ENCODE measurements at places on chromosomes 11 and 22. TPM values are rescaled to one million over a fixed set of nuclear protein-coding genes. Genes with fewer than 3 reads are reported as not detected.
A peak's percentile ranks its signal among the peaks of the same experiment; 100 is the strongest.

DNA sequence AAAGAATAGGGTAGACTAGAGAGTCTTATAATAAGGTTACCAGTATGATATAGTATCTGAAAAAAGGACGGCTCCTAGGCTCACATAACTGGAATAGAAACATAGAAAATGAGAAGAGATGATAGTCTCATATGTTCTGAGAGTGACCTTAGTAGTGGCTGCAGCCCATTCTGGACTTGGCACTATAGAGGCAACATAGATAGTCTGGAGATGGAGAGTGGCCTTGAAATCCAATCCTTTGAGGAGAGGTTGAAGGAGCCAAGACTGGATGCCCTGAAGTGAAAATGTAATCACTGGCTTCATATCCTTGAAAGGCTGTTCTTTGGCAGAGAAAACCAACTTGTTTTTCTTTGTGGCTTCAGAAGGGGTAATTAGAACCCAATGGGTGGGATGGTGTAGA lies 81.1 kb downstream of the STIM1 start:
- no peak for DNase-seq
- H3K4me3 ChIP-seq = no peak overlapping the region
- no peaks in the 10 kb centered on the region for H3K27me3 ChIP-seq

DNA sequence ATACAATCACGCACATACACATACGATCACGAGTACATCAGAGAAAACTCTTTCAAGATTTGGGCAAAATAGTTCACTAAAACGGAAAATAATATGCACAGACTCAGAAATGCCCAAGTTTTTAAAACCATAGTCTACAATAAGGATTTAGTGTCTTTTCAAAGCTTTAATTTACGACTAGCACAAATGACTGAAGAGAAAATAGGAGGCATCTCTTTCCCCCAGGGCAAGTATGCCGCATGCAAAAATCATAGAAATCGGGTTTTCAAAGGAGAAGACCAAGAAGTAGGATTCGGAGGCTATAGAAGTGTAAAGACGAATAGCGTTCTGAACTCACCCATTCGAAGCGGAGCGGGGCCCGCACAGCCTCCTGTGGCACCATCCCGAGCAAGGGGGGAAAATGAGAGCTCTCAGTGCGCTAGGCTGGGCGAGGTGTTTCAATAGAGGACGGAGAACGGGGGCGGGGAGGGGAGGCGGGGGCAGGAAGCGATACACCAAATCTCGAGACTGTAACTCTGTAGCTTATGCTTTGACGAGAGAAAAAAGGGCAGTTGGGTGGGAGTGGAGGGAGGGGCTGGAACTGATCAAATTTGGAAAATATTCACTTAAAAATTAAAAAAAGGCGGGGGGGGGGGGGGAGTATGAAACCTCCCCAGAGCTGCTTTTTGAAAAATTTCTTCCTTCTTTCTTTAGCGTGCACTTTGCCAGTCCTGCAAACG lies 15.8 kb downstream of the BLID start:
- H3K4me3 ChIP-seq = peak overlapping the region; percentile 49
- H3K27ac ChIP-seq = peak overlapping the region; percentile 1
- H3K27me3 ChIP-seq = no peaks in the 10 kb centered on the region
- DNase-seq = peak; percentile 87
- no peaks in the 10 kb centered on the region for H3K4me1 ChIP-seq
- no peaks in the 10 kb centered on the region for H3K36me3 ChIP-seq

Gene C22orf42
- not detected for total RNA-seq

GRCh38 chr11:113974741-113975470 lies at the start of gene HTR3A:
TSS of gene HTR3A (plus strand) at chr11:113975108. CDS start at chr11:113975326, 218 bp downstream.
- H3K4me1 ChIP-seq = peaks cover 7% of the 10 kb centered on the region
- peak within 1 kb of the TSS; percentile 56 for H3K27ac ChIP-seq
- no peaks in the 10 kb centered on the region for H3K36me3 ChIP-seq

- H3K4me1 ChIP-seq = peaks cover 30% of the 10 kb centered on the region
- H3K27me3 ChIP-seq = peaks cover 23% of the 10 kb centered on the region
- no peak for DNase-seq
- no peaks in the 10 kb centered on the region for H3K36me3 ChIP-seq
- H3K27ac ChIP-seq = no peak overlapping the region
Observed at GRCh38 chr22:19753090-19753842, 7.3 kb upstream of the TBX1 start.
